ENCODE measurements at places on chromosomes 1 and 21.

DNA sequence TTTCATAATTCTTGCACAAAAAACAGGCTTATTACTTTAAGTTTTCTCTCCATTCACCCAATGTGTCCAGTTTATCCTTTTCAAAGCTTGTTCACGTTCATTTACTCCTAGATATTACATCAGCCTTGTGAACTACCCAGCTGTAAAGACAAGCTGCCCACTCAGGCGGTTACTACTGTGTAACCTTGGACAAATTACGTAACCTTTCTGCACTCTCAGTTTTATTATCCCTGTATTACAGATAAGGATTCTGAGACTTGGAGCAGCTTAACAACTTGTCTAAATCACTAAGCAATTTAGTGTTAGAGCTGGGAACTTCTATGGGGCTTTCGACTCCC, 20.5 kb upstream of the LPAR3 start:
- DNase-seq, result no peak

DNA sequence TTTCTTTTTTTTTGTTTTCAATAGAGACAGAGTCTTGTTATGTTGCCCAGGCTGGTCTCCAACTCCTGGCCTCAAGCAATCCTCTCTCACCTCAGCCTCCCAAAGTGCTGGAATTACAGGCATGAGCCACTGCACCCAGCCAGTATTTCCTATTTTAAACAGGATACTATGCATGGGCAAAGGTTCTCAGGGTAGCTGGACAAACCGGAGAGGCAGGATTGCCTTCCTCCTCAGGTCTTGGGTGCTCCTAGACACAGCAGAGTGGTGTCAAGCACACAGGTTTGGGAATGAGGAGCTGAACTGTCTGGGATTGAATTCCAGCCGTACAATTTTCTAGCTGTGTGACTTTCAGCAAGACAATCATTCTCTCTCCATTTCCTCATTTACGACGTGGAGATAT, 22.9 kb upstream of the HNRNPU start:
- DNase-seq, result no peak

DNA sequence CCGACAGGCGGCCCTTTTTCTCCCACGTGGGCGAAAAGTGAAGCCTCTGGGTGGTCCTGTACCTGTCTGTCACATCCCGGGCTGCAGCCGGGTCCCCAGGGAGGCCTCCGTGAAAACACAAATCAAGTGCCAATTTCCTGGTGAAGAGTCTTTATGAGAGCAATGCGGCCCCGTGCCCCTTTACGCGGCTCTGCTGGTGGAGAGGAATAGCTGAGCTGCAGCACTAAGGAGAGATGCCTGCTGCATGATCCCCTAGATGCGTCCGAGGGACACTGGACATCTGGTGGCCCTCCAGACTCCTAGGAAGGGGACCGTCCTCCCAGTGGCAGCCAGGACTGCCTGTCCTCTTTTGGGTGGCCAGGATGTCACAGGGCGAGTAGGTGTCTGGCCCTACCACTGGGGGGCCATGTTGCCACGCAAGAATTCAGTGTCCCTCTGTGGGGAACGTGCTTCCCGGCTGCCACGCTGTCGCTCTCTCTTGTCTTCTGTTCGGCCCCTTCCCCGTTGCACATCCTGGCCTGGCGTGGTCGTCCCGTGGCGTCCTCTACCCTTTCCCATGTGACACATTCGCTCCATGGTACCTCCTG, 38.7 kb downstream of the COL18A1 start:
- DNase-seq, result no peak

DNA sequence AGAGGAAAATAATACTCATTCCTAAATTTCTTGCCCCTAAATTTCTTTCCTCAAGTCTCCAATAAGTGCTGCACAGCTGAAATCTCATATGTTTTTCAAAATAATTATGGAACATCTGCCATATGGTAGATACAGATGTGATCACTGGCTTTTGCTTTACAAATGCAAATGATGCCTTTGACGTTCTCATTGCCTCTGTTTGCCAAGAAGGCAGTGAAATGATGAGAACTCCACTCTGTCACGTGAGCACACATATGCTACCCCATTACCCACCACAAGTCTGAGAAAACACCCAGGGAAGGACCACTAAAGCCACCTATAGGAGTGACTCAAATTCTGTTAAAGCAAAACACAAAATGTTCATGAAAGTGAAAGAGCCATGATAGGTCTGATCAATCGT, 43.9 kb downstream of the DSCAM start:
- DNase-seq, result no peak

- no peak for DNase-seq
These were observed 56.8 kb downstream of the NFIA start for GRCh38 chr1:61138921-61139774.

DNA sequence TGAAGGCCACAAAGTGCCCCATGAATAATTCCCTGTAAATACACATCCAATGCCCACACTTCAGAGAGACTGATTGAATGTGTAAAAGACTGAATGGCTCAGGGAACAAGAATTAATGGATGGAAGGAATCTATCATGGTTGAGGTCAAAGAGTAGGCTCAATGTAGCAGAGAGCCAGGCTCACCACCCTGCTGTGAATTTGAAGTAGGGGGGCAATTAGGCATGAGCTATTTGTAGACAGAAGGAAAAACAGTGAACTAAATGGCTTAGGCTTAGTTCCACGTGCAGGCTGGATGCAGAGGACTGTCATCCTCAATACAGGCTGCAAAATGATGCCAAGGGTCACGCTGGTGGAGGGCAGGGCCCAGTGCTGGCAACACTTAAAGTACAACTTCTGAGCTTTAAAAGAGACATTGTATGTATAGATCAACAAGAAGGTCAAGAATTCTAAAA, 22.9 kb upstream of the IGSF3 start:
- no peak for DNase-seq

- DNase-seq, result no peak
These were observed 25.7 kb downstream of the COA6 start for GRCh38 chr1:234398849-234399381.

GRCh38 chr1:44327679-44328491, 27.2 kb downstream of the ERI3 start:
- no peak for DNase-seq
